ENCODE measurements at places on chromosomes 6 and 20.

DNA sequence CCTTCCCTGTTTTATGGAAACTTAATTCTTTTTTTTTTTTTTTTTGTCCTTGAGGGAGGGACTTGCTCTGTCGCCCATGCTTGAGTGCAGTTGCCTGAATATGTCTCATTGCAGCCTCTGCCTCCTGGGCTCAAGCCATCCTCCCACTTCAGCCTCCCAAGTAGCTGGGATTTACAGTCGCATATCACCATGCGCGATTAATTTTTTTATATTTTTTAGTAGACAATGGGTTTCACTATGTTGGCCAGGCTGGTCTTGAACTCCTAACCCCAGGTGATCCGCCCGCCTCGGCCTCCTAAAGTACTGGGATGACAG, 654 bp downstream of the TMEM14C start:
- no peak for DNase-seq

- no peak for DNase-seq
Observed at GRCh38 chr6:46605091-46605797, 47.4 kb downstream of the CYP39A1 start.

DNA sequence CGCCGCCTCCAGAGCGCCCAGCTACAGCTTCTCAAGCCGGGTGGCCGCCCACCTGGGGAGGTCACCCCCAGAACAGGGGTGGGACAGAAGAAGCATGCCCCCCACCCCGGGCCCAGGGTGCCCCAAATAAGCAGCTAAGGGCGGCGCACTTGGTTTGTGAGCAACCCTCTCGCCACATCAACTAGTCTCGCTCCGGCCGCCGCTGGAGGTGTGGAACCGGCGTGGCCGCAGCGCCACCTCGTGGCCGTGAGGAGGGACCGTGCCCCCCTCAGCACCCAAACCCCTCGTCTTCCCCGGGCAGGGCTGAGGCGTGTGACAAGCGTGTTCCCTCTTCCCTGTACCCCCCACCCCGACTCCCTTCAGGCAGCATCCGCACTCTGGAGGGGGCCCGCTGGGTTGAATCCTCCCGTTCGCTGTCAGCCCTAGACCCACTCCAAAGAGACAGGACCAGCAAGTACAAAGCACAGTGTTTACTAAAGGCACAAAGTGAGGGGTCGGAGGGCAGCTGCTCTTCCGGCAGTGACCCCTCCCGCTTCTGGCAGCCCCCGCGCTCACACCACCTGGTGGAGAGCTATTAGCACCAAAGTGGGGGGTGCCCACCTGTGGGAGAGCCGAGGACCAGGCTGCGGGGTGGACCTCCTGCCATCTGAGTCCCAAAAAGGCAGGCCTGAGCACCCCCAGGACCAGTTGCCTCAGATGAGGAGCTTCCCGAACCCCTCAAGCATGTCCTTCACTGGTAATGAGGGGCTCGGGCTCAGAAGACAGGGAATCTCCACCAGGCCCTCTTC, 45.4 kb downstream of the MDFI start:
- peak; percentile 91 for DNase-seq

- peak; percentile 75 for DNase-seq
Observed at GRCh38 chr20:2206957-2207769, 88.6 kb upstream of the TGM3 start.

GRCh38 chr20:4568361-4568959, 153.2 kb upstream of the PRND start:
- no peak for DNase-seq

GRCh38 chr6:80480421-80481157, 374.1 kb downstream of the BCKDHB start:
- DNase-seq: no peak

GRCh38 chr20:18497603-18498002, 578 bp upstream of the RBBP9 start:
- DNase-seq: no peak

GRCh38 chr6:16162003-16162402, 33.1 kb downstream of the MYLIP start:
- DNase-seq: no peak

DNA sequence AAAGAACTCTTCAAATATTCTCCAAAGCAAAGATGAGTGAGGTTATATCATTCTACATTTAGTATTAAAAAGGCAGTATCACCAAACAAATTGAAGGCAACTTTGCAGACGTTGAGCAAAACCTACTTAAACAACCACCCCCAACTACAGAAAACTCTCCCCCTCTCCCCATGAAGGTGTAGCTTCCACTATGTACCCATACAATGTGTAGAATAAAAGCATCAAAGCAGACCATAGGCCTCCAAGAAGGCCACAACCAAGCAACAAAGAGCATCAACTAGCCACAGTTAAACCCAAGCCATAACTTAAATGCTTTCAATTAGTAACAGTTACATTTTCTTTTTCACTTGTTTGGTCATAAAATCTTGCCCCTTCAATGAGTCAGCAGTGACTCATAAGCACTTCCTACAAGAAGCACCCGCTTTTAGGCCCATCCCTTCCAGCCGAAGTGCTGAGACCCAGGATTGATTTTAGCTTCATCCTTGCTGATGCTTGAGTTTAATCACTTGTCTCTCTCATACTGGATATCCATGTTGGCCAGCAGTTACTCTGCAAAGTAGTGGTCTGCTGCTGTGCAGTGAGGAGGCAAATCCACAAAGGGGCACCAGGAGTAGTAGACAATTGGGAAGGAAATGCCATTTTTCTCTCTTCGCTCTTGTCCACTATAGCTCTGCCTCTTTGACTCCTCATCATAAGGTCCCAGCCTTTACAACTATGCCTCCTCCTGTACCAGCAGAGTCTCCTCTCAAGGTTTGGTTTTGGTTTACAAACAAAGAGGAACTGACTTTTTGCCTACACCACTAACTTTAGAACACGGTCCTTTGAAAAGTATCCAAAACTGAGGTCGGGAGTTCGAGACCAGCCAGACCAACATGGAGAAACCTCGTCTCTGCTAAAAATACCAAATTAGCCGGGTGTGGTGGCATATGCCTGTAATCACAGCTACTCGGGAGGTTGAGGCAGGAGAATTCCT, 8.4 kb upstream of the NUP153 start:
- peak; percentile 78 for DNase-seq

GRCh38 chr6:35302604-35303241, 5.1 kb downstream of the DEF6 start:
- DNase-seq: peak; percentile 52

- no peak for DNase-seq
Observed at GRCh38 chr6:40295251-40295950, 291.8 kb downstream of the LRFN2 start.

DNA sequence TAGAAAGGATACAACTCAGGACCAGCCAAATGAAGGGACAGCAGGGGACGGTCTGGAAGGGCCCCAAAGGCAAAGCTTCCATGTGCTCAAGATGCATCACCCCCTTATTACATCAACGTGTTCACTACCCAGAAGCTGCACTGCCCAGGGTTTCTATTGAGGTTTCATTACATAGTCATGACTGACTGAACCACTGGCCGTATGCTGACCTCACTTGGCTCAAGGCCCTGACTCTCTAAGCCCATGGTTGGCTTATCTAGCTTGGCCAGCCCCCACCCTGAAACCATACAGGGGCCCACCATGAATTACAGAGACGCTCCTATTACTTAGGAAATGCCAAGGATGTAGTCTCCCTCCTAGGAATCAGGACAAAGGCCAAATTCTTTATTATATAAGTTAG, 179.4 kb downstream of the FOXC1 start:
- no peak for DNase-seq

GRCh38 chr6:8707369-8707768, 272.0 kb upstream of the SLC35B3 start:
- DNase-seq: no peak

- DNase-seq: no peak
Observed at GRCh38 chr6:4474810-4475209, 301.4 kb upstream of the CDYL start.

DNA sequence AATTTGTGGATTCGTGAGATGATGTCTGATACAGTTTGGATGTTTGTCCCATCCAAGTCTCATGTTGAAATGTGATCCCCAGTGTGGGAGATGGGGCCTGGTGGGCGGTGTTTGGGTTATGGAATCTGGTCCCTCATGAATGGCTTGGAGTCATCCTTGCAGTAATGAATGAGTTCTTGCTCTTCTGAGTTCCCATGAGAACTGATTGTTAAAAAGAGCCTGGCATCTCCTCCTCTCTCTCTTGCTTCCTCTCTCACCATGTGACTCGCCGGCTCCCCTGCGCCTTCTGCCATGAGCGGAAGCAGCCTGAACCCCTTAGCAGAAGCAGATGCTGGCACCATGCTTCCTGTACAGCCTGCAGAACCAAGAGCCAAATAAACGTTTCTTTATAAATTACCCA, 30.5 kb upstream of the RPP40 start:
- DNase-seq: no peak

DNA sequence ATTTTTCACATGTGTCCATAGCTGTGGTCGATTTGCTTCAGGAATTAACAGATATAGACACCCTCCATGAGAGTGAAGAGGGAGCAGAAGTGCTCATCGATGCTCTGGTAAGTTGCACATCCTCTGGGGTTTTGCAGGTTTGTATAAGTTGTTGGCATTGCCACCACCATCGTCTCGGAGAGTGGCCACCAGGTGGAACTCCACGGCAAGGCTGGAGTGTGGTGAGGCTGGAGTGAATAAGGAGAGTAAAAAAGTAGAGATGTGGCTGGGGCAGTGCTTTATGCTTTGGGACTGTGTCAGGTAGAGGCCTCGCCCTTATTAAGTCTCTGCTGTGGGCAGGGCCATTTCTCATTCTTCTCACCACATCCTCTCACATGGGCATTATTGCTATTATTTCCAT, 63.7 kb downstream of the CTNNBL1 start:
- no peak for DNase-seq

DNA sequence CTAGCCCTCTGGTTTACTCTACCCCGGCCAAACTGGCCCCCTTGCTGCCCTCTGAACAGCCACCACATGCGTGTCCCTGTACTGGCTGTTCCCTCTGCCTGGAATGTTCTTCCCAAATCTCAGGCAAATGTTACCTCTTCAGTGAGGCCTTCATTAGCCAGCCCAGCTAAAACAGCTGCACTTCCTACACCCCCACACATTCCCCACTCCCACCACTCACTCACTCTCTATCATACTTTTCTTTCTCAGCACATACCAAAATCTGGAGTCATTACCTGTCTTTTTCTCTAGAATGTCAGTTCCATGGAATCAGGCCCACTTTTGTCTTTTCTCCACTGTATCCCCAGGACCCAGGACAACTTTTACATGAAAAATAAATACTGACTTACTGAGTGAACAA, 401.2 kb upstream of the SULF2 start:
- no peak for DNase-seq

DNA sequence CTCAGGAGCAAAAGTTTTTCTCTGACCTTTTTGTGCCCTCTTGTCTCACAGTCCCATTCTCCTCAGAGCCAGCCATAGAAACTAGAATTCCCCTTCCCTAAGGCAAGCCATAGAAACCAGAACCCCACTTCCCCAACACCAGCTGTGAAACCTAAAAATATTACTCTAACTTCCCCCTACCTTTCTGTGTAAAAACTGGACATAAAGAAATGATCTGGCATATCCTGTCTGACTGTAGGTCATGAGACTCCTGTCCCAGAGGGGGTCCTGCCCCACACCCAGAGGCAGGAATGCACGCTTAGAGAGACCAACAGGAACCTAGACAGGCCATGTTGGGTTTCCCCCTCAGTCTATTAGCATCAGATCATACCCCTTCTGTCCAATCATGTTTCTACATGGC, 140.6 kb upstream of the SLC22A16 start:
- DNase-seq: no peak

DNA sequence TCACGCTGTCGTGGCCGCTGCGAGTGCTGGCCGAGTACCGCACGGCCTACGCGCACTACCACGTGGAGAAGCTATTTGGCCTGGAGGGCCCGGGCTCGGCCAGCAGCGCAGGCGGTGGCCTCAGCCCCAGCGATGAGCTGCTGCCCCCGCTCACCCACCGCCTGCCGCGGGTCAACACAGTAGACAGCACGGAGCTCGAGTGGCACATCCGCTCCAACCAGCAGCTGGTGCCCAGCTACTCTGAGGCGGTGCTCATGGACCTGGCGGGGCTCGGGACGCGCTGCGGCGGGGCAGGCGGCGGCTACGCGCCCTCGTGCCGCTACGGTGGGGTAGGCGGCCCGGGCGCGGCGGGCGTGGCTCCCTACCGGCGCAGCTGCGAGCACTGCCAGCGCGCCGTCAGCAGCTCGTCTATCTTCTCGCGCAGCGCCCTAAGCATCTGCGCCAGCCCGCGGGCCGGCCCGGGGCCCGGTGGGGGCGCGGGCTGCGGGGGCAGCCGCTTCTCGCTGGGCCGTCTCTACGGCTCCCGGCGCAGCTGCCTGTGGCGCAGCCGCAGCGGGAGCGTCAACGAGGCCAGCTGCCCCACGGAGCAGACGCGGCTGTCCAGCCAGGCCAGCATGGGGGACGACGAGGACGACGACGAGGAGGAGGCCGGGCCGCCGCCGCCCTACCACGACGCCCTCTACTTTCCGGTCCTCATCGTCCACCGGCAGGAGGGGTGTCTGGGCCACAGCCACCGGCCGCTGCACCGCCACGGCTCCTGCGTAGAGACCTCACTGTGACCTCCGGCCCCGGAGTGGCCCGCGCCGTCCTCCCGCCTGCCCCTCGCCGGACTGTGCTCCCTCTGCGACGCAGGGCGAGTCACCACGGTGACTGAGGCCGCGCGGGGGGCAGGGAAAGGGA, 5.7 kb downstream of the TMEM151B start:
- no peak for DNase-seq

- peak; percentile 65 for DNase-seq
Observed at GRCh38 chr6:148760568-148761526, 14.0 kb downstream of the UST start.

DNA sequence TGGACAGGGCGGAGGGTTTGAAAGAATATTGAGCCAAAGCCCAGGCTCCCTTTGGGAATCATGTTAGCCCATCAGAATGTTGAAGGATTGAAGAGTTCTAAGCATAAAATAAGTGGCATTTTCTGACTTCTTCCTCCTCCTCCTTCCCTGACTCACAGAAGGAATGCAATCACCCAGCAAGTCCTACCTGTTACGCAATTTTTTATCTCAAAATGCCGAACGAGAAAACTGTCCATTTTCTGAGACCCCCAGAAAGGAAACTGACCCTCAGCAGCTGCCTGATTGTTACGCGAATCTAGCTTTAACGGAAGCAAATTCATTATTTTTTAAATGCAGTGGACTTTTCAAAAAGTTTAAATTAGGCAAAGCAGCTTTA, 4.7 kb upstream of the DNAJC5 start:
- no peak for DNase-seq

- no peak for DNase-seq
Observed at GRCh38 chr20:3146732-3147341, 12.8 kb downstream of the FASTKD5 start.

- no peak for DNase-seq
Observed at GRCh38 chr20:54794874-54795273, 319.5 kb downstream of the DOK5 start.

DNA sequence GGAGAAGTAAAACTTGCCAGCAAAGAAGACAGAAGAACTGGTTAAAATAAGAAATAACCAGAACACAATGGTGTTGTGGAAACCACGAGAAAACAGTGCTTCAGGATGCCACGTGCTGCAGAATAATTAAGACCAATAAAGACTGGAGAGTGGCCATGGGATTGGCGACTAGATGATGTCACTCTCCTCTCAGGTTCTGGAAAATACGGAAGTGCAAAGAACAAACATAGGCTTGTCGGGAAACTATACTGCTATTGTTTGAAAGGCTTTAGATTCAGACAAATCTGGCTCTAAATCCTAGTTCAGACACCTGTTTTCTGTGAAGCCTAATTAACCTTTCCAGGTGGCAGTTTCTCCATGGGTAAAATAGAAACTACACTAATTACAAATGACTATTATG, 138.4 kb upstream of the STXBP5 start:
- DNase-seq: no peak
